Right ventricle myocardium superior (tissue), 1 donor: ENCODE measurements at places on chromosomes 6 and 20. TPM values are rescaled to one million over a fixed set of nuclear protein-coding genes. Genes with fewer than 3 reads are reported as not detected.
A peak's percentile ranks its signal among the peaks of the same experiment; 100 is the strongest.

Gene FAM83B
- 1.6 TPM for total RNA-seq

Gene ARMC12
- not detected for total RNA-seq

DNA sequence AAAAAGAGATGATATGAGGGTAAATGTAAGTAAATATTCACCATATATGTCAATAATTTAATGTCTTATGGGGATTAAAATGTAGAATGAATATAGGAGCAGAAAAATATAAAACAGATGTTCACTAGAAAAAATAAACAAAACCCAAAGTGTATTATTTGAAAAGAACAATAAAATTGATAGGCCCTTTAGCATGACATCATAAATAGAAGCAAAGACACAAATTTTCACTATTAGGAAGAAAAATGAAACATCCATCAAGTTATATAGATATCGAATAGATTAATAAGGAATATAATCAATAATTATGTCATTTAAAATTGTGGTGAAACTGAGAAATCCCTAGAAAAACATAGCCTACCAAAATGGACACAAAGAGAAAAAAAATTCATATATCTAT, 40.1 kb upstream of the GMDS start:
- no peak for DNase-seq

GRCh38 chr20:19901226-19901625, 115.9 kb upstream of the NAA20 start:
- no peak for DNase-seq

DNA sequence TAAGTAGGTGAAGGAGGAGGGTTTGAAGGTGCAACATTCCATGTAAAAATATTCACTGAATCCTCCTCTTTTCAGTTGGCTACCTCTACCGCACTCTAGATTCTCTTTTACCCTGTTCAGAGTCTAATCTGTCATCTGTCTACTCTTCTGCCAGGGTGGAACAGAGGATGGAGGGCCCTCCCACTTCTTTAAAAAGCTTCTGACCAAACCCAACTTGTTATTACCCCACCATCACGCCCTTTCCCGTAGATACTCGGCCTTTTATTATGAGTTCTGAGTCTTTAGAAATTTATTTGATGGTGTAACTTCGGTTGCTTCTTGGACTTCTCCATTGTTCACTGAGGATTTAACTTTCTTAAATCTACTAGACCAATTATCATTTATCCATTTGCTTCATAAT, 11.7 kb downstream of the STX11 start:
- no peak for DNase-seq

- peak; percentile 74 for DNase-seq
Measured at GRCh38 chr6:151014404-151015100, 149.1 kb downstream of the MTHFD1L start.

- no peak for DNase-seq
Measured at GRCh38 chr6:25312703-25313102, 33.5 kb downstream of the CARMIL1 start.

Gene TGM3
- not detected for total RNA-seq

Gene RAET1L
- total RNA-seq: not detected

Gene CST7
- total RNA-seq: 0.48 TPM

DNA sequence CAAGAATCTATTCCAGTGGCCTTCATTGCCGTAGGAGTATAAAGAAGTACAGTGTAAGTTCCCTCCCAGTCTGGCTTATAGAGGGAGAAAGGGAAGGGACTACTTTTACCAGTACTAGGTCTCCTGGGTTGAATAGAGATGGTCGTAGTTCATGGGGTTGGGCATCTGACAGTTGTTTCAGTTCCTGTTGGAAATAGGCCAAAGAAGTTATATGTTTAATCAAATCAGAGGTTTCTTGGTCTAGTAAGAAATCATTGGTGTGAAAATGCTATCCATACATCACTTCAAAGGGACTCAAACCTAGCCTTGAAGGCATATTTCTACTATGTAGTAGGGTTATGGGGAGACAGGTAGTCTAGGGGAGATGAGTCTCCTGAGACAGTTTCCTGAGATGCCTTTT, 45.6 kb upstream of the MAN1A1 start:
- no peak for DNase-seq

- no peak for DNase-seq
Measured at GRCh38 chr6:44255871-44256774, 1.2 kb downstream of the SLC35B2 start.

Gene OPN5
- total RNA-seq: not detected

DNA sequence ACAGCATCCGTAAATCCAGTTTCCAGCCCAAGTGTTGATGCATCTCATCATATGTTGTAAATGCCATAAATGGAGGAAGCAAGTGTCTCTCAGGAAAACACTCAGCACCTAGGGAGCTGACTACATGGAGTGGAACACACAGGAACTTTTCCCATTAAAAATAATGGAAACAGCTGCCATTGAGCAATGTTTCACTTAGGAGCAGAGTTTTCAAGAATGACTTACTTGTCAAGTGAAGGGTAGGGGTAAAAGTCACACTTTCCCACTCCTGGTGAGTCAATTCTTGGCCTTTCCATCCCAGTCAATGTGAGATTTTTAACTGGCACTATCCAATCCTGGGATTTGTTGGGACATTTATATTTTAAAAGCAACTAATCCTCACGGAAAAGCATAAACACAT, 119.4 kb upstream of the ASF1A start:
- no peak for DNase-seq

Gene ZBTB12
- total RNA-seq: 3.1 TPM

DNA sequence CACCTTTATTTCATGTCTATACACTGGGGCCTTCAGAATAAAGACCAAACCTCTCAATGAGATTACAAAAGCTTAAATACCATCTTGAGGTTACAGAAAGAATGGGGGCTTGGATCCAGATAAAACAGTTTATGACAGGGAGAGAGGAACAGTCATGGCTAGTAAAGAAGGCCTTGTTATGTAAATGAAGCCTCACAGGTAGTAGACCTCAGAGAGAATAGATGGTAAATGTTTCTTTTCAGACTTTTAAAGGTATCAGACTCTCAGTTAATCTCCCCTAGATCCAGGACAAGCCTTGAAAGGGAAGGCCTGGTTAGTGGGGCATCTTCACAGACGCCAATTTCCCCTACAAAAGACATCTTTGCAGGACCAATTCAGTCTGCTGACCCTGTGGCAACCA, 1325.6 kb downstream of the HACE1 start:
- DNase-seq: no peak

Gene CDS2
- 61.9 TPM for total RNA-seq

DNA sequence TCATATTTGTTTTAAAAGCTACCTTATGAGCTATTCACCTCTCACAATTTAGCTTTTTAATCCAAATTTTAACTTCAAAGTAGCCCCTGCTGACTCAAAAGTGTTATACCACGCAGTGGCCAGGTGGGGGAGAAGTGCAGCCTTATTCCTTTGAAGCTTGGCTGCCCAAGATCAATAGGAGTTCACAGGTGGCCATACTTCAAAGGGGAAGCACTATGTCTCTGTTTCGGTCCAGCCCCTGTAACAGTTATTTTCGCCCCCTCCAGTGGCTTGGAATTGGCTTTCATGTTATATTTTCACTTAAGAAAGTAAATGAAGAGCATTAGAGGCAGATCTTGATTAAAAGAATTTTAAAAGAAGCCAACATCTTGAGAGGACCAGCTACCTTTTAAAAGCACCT, 608.4 kb downstream of the EPHA7 start:
- DNase-seq: no peak

Gene SIM1
- total RNA-seq: not detected

Gene PLCB4
- 27.4 TPM for total RNA-seq

Gene MAN1A1
- total RNA-seq: 17.2 TPM

DNA sequence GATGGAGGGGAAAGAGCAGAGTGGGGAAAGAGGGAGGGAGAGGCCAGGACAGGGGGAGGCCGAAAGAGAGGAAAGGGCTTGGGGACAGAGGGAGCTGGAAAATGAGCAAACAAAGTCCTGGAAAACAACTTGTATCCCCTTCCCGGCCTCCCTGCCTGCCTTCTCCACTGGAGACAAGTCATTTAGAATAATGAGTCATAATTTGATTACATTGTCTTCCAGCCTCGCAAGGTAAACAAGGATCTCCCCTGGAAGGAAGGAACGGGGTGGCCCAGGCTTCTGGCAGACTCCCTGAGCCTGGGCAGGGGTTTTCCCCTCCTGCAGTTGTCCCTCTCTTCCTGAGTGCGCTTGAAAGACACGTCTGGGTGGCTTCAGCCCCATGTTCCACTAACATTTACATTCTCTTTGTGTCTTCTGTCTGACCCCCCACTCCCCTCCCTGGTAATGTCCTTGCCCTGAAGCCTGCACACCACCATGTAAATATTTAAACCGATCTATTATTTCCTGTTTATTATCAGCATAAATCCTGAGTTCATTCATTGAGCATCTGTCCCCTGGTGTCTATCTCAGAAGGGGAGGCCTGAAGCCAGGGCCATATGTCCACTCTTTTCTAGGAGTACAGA, 12.1 kb upstream of the MRPS18A start:
- no peak for DNase-seq

Gene DDX27
- 12.2 TPM for total RNA-seq

GRCh38 chr20:58076405-58076804, 152.0 kb downstream of the ANKRD60 start:
- DNase-seq: no peak

Gene MYMX
- 0.56 TPM for total RNA-seq

DNA sequence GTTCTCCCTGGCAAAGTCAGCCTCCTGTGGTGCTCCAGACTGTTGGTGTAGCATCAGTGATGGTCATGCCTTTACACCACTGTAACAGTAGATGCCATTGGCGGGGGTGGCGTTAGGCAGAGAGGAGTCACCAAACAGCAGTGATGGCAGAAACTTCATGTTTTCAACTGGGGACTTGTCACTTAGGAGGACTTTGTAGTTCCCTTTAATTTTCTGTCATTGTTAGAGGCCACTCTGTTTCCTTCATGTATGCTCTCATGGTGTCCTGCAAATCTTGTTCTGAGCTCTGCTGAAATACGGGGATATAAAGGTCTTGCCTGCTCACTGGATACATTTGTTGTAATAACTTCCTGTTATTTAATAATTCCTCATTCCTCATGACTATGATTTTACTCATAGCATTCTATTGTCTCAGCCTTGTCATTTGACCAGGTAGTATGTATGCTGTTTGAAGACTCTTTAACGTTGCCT, 4.6 kb downstream of the MAP3K4 start:
- DNase-seq: no peak

DNA sequence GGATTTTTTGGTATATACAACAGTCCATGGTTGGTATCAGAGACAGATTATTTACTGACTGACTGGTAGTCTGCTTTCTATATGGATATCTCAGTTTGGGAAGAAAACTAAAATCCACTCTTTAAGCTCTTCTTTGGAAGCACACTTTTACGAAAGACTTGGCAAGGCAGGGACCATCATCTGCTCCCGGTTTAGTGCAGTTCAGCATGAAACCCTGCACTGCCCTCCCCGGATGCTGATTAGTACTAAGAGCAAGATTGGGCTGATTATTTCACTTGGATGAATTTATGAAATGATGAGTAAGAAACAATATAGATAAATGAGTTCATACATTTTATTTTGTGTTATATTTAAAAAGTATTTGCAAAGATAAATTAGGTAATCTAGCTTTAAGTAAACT, 56.3 kb downstream of the RGS17 start:
- no peak for DNase-seq

Gene TCEA2
- total RNA-seq: 34.6 TPM

Gene HTR1E
- total RNA-seq: not detected

Gene SGK2
- total RNA-seq: 0.38 TPM

DNA sequence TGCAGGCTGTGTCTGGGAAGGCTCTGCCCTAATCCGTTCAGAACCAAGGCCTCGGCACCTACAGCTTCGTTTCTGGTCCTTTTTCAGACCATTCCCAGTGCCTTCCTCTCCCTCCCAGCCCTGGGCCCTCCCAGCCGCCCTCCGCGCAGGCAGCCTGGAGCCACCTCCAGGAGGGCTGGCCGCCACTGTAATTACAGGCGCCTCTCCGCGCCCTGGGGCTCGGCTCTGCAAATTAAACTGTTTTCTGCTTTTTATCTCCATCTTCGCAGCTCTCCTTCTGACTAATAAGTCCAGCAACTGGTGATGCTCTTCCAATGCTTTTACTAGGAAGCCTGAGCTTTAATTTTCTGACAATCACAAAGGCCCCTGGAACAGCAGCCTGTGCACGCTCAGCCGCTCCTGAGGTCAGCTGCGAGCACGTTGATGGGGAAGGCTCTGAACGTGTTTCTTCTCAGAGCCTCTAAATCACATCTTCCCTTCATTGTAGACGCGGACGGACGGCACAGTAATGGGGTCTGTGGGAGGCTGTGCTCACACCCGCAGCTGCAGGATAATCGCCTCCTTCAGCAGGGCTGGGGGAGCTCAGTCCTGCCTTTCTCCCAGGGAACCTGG, 194.6 kb downstream of the DLL1 start:
- DNase-seq: no peak

Gene BEND6
- 0.16 TPM for total RNA-seq

Gene ANGPT4
- total RNA-seq: not detected

DNA sequence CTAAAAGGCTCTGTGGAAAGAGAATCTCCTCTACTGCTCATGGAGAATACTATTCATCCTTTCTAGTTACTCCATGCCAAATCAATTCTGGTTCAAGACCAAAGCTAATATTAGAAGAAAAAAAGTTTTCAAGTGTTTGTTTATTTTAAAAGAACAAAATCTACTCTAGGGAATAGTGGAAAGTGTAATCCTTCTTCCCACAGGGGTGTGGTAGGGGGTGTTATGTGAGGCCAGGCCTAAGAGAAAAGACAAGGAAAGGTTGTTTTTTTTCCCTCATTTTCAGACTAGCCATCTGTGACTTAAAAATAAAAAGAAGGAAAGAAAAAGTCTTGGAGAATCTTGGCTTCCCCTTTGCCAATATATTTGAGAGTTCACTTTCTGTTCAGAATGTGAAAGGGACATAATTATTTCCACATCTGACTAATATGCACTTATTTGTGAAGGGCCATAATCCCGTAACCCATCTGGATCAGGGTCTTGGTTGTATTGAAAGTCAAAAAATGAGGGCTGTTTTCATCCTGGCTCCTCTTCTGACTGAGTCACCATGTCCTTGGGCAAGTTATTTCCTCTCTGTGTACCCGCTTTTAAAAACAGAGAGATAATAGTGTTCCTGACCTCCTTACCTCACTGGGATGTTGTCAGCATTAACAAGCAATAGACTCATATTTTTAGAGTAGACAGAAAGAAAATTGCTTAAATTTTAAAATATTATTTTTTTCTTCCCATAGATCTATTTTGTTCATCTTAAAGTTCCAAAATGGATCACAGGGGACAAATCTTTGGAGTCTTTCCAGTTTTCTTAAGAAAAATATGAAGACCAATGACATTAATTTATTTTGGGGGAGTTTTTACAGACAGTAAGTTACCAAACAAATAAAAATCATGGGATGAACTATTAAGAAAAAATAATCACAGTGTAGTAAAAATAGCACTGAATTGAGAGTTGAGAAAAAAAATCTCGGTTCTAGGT, 233.7 kb downstream of the IBTK start:
- DNase-seq: no peak

- no peak for DNase-seq
Measured at GRCh38 chr20:5153612-5154542, 27.1 kb downstream of the CDS2 start.

DNA sequence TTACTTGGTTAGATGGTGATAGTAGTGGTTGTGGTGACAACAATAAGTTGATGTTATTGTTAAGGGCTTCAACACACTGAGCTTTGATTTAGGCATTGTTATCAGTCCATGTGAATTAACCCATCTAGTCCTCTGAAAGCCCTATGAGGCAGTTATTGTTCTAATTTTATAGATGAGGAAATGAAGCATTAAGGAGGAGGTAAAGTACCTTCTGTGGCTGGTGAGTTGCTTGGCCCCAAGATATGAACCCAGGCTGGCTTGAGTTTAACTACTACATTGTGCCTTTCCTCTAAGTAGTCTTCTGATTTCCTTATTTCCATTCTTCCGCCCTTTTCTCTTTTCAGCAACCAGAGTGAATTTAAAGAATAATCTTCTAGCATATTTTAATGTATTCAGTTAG, 81.7 kb downstream of the QKI start:
- DNase-seq: no peak

Gene LGSN
- not detected for total RNA-seq
